HCT116 (cell line): ENCODE measurements at places on chromosomes 11 and 22. TPM values are rescaled to one million over a fixed set of nuclear protein-coding genes. Genes with fewer than 3 reads are reported as not detected.

- H3K27me3 ChIP-seq = peaks cover 9% of the 10 kb centered on the region; the same call in 1 of the 2 replicates
- H3K4me3 ChIP-seq = no peak overlapping the region
- DNase-seq = no peak
- H3K27ac ChIP-seq = no peak overlapping the region
- no peaks in the 10 kb centered on the region for H3K36me3 ChIP-seq
Observed at GRCh38 chr11:71544525-71545214, 3.5 kb upstream of the KRTAP5-9 start.

DNA sequence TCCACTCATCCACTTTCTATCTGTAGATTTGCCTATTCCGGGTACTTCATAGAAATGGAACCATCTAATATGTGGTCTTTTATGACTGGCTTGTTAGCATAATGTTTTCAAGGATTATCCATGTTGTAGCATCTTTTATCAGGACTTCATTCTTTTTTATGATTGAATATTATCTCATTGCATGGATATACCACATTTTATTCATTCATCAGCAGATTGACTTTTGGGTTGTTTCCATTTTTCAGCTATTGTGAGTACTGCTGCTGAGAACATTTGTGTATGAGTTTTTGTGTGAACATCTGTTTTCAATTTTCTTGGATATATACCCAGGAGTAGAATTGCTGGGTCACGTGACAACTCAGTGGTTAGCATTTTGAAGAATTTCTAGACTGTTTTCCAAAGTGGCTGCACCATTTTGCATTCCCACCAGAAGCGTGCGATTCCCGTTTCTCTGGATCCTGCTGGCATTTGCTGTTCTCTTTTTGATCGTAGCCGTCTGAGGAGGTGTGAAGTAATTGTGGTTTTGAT lies 8.9 kb downstream of the DERL3 start:
- no peaks in the 10 kb centered on the region for H3K4me1 ChIP-seq
- H3K27me3 ChIP-seq = no peaks in the 10 kb centered on the region
- no peak overlapping the region for H3K27ac ChIP-seq
- H3K36me3 ChIP-seq = peaks cover 30% of the 10 kb centered on the region; the same call in 1 of the 2 replicates
- no peak for DNase-seq

- no peak overlapping the region for H3K4me3 ChIP-seq
- no peak for DNase-seq
- no peak overlapping the region for H3K27ac ChIP-seq
- H3K4me1 ChIP-seq = peaks cover 5% of the 10 kb centered on the region
- no peaks in the 10 kb centered on the region for H3K36me3 ChIP-seq
Observed at GRCh38 chr11:35932681-35933319, 11.1 kb upstream of the LDLRAD3 start.

- H3K4me3 ChIP-seq = no peak overlapping the region
- no peaks in the 10 kb centered on the region for H3K27me3 ChIP-seq
- H3K27ac ChIP-seq = no peak overlapping the region
- H3K36me3 ChIP-seq = no peaks in the 10 kb centered on the region
Observed at GRCh38 chr11:91860661-91861060, 364.0 kb upstream of the FAT3 start.

- H3K4me3 ChIP-seq = no peak overlapping the region
- DNase-seq = no peak
- H3K27ac ChIP-seq = no peak overlapping the region
- no peaks in the 10 kb centered on the region for H3K27me3 ChIP-seq
Observed at GRCh38 chr22:41361716-41362310, 19.9 kb upstream of the TEF start.

GRCh38 chr11:118291477-118292135 lies 12.9 kb upstream of the CD3E start:
- no peak for DNase-seq
- no peak overlapping the region; the same call in 1 of the 2 replicates for H3K4me3 ChIP-seq
- no peak overlapping the region for H3K27ac ChIP-seq
- no peaks in the 10 kb centered on the region for H3K27me3 ChIP-seq
- H3K36me3 ChIP-seq = no peaks in the 10 kb centered on the region

ST14 gene
- 107 TPM for total RNA-seq

OR4A16 gene
- not detected for total RNA-seq
